ENCODE measurements at places on chromosomes 1 and 21.

DNA sequence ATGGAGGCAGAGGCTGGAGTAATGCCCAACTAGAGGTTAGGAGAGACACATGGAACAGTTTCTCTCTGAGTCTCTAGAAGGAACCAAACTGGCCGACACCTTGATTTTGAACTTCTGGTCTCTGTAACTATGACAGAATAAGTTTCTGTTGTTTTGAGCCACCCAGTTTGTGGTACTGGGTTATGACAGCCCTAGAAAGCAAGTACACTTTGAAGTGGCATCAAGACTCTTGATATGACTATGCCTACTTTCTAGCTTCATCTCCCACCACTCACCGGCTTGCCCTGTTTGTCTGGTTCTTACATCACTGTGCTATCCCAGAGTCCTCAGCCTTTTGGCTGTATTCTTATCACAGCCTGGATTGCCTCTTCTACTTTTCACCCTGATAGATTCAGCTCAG lies 230.3 kb upstream of the USP24 start:
- no peak for DNase-seq

GRCh38 chr1:6163973-6164617 lies 16.0 kb downstream of the CHD5 start:
- DNase-seq: no peak

DNA sequence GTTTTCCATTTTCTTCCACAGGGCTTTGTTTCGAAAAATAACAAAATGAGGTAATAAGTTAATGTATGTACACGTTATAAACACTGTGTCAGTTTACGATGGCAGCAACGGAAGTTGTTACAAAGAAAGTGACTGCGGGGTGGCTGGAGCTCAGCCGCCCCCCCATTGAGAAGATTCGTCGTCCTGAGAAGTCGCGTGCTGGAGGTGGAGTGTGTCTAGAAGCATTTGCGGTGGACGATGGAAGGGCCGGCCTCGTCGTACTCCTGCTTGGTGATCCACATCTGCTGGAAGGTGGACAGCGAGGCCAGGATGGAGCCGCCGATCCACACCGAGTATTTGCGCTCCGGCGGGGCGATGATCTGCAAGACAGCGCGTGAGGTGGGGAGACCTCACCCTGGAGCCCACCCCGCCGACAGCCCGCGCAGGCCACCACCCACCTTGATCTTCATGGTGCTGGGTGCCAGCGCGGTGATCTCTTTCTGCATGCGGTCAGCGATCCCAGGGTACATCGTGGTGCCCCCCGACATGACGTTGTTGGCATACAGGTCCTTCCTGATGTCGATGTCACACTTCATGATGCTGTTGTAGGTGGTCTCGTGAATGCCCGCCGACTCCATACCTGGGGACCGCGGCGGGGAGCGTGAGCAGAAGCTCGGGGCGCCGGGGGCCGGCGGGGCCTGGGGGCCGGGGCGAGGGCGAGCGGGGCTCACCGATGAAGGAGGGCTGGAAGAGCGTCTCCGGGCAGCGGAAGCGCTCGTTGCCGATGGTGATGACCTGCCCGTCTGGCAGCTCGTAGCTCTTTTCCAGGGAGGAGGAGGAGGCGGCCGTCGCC lies 2.4 kb downstream of the ACTA1 start:
- no peak for DNase-seq

DNA sequence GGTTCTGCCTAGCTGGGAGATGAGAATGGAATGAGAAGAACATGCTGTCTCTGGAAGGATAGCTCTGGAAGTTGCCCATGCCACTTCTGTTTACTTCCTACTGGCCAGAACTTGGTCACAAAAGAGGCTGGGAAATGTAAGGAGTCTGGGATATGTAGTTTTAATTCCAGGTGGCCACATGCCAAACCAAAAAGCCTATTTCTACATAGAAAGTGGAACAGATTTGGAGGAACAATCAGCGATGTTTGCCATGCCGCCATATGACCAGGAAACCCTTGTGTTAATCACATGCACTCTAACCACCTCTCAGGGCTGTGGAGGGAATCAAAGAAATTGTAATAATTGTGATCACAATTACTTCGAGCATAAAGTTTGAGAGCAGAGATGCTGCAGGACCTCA lies 10.0 kb upstream of the OLIG2 start:
- no peak for DNase-seq

DNA sequence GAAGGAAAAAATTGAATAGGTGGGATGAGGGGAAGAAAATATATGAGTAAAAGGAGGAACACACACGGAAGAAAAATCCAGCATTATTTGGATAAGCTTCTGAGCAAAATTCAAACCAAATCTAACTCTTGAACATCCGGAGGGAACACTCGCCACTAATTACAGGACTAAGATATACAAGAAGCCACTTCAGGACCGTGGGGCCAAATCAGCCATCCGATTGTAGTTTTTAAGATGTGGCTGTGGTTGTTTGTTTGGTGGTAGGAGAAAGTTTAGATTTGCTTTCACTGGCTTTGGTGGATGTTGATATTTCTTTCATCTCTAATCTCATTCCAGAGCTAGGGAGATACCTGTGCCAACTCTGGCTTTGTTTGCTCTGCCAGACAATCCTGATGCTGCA lies 43.7 kb upstream of the ADAMTS1 start:
- no peak for DNase-seq

GRCh38 chr1:24484199-24484598 lies 18.4 kb upstream of the RCAN3 start:
- no peak for DNase-seq

DNA sequence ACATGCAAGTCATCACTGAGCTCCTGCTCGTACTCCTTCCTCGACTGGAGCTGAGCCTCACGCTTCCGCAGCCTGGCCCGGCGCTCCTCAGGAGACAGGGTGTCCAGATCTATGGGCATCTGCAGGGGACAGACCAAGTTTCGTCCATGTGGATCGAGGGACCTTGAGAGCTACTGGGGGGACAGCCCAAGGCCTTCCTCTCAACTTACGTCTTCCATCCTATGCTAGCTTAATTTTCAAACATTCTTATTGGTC lies 2.4 kb downstream of the MRPL55 start:
- DNase-seq: no peak

DNA sequence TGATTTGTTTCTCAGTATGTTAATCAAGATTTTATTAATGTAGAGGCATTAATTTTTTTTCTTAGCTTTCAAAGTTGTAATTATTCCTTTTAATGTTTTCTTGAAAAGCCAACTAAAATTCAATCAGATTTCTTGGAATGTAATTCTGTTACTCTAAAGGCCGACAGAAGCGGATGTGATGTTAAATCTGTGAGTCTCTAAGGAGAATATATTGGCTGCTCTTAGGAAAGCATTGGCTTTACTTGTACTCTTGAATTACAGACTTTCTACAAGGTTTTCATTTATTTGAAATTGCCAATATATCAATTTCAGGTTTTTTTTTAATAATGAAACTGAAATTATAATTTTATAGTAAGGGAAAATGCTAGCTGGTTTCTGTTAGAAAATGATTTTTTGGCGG lies 29.2 kb downstream of the RRP15 start:
- DNase-seq: no peak

DNA sequence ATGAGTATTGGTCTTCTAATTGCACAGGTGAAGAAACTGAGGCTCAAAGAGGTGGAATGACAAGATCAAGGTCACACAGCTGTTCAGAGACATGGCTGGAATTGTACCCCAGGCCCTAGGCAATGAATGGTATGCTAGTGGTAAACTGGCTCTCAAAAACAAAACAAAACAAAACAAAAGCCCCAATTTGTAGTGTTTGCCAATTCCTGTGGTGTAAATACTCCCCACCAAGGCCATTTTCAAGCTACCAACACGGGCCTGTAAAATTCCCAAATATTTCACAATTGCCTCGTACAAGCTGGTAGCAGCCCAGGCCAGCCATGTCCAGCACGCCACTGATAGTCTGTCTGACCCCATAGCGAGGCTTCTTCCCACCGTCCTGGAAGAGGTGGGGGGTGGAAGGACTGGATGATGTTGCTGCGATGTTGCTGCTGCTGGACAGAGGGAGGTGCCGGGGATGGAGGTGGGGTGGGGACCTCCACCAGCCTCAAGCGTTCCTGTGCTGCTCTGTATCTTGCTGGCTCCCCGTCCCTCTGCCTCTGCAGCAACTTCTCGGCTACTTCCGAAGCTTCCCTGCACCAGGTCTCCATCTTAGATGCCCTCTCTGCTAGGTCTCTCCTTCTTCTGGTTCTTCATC lies 62.2 kb upstream of the RUNX3 start:
- DNase-seq: no peak

DNA sequence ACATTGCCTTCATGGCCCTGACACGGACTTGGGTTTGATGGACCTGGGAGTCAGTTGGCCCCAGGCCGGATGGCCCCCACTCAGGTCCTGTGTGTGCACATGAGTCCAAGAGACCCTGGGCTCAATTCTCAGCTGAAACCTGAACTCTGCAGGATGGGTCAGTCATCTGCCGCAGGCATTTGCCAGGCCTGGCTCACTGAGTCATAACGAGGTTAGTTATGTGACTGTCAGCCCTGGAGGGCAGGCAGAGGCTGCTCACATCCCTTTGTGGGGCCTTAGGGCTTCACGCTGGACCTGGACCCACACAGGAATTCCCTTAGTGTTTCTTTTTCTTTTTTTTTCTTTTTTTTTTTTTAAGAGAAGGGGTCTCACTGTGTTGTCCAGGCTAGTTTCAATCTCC lies 46.5 kb downstream of the PSMG1 start:
- DNase-seq: no peak

- no peak for DNase-seq
Observed at GRCh38 chr1:82589588-82589987, 788.9 kb downstream of the ADGRL2 start.

GRCh38 chr1:3902111-3902511 lies 2.0 kb upstream of the C1orf174 start:
- DNase-seq: no peak

- DNase-seq: no peak
Observed at GRCh38 chr1:248906753-248907661, 972 bp downstream of the PGBD2 start.

All from NCI-H1092 treated with DMSO at 0.1 percent for 48 hours (cell line).